CD4-positive, alpha-beta T cell treated with Interleukin-4 for 1 hour (primary cell): ENCODE measurements at places on chromosomes 5 and 9.

- no peak for DNase-seq
Measured at GRCh38 chr5:161720460-161720859, 34.9 kb downstream of the GABRA6 start.

- DNase-seq: no peak
Measured at GRCh38 chr5:176736931-176737745, 73.2 kb upstream of the UNC5A start.

DNA sequence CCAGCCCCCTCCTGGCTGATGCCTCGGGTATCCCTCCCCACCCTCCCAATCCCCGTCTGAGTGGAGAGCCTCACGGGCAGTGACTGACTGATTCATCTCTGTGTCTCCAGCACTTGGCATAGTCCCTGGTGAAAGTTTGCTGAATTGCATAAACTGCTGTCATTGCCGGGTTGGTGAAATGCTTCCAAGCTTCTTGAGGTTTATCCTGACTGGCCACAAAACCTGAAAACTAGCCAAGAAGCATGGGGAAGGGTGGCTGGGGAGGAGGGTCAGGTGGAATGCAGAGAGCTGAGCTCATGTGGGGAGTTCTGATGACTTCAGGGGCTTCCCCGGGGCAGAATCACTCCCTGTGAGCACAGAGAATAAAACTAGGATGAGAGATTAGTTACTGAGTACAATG is 56.9 kb upstream of the GGTA1 start:
- no peak for DNase-seq

DNA sequence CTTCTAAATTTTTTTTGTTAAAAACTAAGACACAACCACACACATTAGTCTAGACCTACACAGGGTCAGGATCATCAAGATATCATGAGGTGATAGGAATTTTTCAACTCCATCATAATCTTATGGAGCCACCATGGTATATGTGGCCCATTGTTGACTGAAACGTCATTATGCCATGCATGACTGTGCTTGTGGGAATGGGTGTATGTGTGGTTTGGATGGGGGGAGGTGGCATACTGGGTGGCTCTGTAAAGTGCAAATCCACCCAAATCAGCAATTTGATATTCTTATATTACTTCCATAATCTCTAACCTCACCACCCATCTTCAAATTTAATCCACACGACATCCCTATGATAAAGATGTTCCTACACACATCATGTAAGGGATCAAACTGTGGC is 21.0 kb downstream of the ADRB2 start:
- DNase-seq: no peak

GRCh38 chr9:125653325-125653724 is 53.7 kb downstream of the MAPKAP1 start:
- no peak for DNase-seq

DNA sequence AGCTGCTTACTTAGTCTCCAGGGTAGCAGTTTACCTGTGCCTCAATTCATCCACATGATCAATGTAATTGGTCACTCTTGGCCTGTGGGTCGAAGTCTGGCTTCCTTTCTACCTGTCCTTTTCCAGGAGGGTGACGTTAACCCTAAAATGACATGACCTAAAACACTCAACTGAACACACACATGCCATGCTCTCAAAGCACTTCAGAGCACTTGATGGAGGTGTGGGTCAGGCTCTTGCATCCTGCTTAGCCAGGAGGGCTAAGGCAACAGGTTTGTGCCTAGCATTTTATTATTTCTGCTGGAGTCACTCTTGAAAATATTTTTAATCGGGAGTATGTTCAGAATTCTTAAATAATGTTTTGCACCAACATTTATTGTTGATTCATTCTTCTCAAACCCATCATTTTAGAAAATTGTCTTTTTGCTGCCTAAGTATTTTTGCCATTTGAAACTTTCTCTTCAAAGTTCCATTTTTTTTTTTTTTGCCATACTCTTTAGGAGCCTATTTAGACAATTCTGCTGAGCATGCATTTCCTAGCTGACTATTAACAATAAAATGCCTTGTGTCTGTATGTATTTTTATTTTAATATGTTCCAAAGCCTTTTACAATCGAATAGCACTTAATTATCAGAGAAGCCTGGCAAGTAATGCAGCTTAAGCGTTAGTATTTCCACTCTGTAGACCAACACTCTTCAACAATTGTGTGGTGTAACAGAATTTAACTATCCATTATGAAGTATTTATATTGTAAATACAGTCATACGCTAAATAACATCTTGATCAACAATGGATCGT is 59.1 kb downstream of the ATP10B start:
- no peak for DNase-seq
